ENCODE measurements at places on chromosomes 1 and 21.

- no peak for DNase-seq
Measured at GRCh38 chr1:165449131-165449530, 4.2 kb upstream of the RXRG start.

DNA sequence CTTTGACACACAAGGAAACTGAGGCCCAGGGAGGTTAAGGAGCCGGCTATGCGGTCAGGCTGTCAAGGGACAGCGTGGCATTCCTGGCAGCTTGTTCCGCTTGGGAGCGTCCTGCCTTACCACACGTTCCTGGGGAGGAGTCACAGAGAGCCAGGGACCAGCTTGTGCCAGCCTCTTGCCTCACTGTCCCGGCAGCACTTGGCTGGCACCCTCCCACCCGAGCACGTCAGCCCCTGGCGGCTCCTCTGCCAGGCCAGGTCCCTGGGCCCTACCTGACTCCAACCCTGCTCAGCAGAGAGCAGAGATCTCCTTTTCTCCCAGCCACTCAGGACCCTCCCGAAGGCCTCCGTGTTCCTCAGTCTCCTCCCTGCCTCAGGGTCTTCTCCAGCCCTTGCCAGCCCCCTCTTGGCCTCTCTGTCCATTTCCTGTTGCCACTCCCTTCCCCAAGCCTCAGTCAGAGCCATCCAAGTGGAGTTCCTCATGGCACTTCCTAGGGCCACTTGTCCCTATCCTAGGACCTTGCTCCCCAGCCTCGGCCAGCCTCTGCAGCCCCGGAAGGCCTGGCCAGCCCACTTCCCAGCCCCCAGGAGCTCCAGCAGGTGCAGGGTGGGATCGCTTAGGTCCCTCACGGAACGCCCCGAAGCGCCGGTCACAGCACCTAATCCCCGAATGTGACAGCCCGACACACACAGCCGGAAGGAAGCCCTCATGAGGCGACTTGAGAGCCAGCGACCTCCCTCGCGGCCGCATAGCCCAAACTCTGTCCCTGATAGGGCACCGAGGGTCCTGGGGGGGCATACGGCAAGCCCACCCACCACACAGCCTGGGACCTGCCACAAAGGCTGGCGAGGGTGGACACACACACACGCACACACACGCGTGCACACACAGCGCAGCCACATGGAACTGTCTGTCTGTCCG, 130.3 kb downstream of the CASZ1 start:
- no peak for DNase-seq

GRCh38 chr1:203305809-203306088, 430 bp downstream of the BTG2 start:
- no peak for DNase-seq

DNA sequence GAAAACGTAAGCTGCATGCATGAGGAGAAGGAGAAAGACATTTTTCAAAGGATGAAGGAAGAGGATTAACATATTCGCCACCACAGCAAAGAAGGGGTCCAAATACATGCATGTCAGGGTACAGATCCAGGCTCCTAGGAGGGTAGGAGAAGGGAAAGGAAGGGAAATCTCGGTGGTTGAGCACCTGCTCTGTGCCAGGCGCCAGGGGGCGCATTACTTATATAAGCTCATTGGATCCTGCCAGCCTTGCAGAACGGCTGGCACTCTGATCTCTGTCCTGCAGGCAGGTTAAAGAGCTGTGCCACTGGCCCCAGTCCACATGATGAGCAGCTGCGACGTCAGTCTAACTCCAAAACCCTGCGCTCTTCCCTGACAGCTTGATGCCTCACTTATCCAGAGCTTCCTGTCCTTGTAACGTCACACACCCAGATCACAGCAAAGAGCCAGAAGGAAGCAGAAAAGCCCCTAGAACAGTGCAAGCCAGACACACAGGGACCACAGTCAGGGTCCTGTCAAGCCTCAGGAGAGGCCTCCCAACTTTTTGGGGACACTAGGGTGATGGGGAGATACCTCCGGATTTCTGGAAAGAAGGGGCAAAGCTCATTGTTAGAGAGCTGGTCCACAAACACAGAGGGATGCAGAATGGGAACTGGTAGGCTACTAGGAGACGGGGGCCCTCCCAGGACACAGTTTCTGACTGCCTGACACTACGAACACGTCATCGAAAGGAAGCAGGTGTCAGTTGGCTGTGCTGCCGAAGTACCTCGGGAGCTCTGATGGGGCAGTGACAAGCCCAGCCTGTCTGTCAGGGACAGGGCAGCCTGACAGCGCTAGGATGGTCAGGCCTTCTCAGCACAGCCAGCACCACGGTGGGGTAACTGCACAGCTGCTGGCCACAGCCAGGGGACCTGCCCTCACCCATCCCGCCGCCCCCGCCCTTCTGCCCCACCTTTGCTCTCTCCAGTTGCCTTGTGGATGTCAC, 99.1 kb downstream of the BEND5 start:
- peak; percentile 78 for DNase-seq

- DNase-seq = no peak
Measured at GRCh38 chr1:196063952-196064351, 544.3 kb downstream of the KCNT2 start.

- peak; percentile 51 for DNase-seq
Measured at GRCh38 chr1:227234998-227235405, 83.3 kb downstream of the CDC42BPA start.

DNA sequence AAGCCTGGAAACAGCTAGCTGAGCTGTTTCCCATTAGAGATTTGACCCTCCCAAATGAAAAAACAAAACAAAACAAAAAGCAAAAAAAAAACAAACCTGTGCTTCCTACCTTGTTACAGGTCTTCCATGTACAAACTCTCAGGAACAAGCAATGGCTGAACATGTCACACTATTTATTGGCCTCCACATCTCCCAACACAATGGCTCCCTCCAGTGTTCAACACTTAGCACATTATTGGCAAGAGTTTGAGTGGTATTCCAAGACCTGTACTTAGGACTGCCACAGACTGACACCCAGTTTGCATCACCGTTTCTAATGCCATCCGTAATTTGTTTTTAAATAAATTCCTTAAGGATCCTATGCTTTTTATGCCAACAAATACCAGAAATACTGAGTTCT, 195.0 kb upstream of the OLFM3 start:
- DNase-seq = peak; percentile 55

- no peak for DNase-seq
Measured at GRCh38 chr1:27787895-27788294, 14.9 kb downstream of the STX12 start.

DNA sequence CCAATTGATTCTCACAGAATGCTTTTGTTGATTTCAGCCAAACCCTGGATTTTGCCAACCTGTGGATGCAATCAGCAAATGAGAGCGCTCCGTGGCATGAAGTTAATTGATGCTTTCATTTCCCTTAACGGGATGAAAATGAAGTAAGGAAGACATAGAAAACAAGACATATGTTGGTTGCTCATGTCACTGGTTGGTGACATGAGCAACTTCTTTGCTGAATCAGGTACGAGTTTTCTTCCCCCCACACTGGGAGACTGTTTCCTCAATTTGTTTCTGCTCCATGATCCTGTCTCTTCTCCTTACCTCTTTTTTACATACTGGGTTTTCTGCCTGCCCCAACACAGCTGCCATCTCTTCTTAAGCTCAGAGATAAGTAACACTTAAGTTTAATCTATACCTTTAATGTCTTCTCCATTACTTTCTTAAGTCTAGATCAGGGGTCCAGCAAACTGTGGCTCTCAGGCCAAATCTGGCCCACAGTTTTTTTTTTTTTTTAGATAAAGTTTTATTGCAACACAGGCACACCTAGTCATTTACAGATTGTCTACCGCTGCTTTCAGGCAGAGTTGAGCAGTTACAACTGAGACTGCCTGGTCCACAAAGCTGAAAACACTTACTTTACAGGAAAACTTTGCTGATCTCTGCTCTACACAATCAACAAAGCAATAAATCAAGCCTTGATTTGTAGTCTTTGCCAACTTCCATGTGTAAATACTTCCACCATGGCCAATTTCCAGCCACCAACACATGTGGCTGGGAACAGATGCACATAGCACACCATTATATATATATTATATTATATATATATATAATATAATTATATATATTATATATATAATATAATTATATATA, 13.3 kb downstream of the GPR157 start:
- peak; percentile 35 for DNase-seq

- DNase-seq = no peak
Measured at GRCh38 chr1:98732985-98733781, 71.7 kb downstream of the SNX7 start.

GRCh38 chr1:245058436-245058835, 96.3 kb upstream of the KIF26B start:
- no peak for DNase-seq

GRCh38 chr1:224828691-224829090, 100.8 kb upstream of the DNAH14 start:
- DNase-seq = no peak

DNA sequence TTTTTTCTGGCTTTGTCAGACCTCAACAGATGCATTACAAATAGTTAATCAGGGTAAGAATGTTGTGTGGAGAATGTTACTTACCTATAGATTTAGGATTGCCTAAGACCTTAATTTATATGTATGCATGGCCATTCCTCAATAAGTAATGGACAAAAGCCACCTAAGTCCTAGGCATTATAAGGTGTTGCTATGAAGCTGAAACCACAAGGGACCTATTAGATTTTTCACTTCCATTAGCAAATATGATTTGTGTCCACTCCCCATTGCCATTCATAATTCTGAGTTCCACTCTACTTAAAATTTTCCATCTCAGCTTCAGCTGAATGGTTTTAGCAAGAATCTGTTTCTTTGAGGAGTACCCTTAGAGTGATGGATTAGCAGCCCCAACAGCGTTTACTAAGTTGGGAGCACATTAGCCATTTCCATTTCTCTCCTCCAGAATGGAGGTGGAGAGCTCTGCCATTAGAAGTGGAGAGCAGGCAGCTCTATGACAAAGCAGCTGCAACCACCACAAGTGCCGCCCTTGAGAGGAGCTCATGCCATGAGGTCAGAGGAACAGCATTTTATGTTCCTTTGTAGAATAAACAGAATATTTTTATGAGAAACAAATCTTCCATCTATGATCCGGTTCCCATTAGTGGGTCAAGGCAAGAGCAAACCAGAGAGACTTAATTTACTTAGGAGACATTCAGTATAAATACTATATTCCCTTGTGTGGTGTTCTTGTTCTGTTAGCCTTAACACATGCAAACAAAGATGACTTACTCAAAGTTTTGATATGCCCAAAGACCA, 28.9 kb upstream of the C1orf87 start:
- no peak for DNase-seq

- peak; percentile 35 for DNase-seq
Measured at GRCh38 chr1:51336004-51336403, 5.6 kb upstream of the TTC39A start.

DNA sequence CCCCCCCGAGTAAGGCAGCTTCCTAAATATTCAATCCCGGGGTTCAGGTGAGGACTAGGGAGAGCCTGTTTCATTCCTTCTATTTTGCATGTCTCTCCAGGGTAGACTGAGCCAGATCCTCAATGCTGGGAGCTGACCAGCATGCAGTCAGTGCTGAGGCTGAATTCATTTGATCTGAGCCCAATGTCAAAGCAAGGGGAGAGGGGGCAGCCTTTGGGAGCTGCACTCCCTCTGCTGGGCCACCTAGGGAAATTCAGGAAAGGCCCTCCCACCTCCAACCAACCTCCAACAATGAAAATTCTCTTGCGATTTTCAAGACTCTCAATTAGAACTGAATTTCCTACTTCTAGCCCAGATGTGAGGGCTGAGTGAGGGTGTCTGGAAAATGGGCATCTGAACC, 371.2 kb downstream of the NPHP4 start:
- DNase-seq = peak; percentile 67

DNA sequence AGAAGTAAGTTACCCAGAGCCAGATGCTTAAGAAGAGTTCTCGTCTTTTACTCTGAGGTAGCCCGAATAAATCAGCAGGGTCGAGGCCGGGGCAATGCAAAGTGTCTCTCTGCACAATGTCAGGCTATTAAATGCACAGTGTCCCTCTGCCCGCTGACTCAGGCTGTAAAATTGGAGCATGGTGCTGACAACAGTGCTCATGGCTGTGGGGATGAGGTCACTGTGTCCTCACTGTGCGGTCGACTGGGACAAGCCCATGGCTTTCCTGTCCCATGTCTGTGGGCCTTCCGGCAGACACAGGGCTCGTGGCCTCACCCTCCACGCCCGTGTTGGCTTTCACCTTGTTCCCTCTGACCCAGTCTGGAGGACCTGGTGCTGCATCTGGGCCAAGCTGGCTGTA, 14.6 kb upstream of the SLC2A1 start:
- DNase-seq = no peak

GRCh38 chr1:178122283-178122682, 28.4 kb downstream of the RASAL2 start:
- DNase-seq = no peak

- DNase-seq = no peak
Measured at GRCh38 chr1:39646232-39647081, 7.0 kb upstream of the HEYL start.

GRCh38 chr1:174999936-175000696, at the start of gene CACYBP:
Gene CACYBP, plus strand, starts transcription at chr1:174999947. Its CDS starts 234 bp downstream, at chr1:175000181.
- peak; percentile 75 for DNase-seq

DNA sequence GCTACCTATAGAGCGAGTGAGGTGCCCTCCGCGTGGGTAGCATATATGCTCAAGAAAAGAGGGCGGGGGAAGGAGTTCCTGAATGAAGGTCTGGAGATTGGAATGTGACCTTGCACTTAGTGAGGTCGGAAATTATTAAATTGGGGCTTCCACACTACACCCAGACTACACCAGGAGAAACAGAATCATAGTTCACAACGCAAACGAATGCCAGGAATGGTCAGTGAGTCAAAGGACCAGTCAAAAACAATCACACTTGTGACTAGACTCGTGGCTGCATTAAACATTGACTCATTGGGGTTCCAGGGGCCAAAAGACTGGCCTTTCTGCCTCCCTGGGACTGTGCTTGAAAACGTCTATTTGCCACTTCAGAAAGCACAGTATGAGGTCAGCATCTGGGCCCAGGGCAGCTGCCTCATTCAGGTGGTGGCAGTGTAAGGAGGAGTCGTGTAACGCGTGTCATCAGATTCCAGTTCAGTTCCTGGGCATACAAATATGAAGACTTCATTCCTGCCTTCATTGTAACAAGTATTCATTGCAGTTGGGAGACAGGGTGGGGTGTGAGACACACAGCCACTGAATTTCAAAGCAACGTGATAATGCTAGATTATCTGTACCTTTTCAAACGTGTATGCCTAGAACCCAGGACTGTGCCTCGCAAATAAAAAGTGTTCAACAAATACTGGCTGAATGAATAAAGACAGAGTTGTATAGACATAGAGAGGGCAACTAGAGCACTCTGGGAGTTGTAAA, at the start of gene YOD1:
Gene YOD1 (minus strand): TSS at position 18 of the 753 bp plus-strand sequence. CDS start 178 bp downstream, outside the sequence.
- no peak for DNase-seq

DNA sequence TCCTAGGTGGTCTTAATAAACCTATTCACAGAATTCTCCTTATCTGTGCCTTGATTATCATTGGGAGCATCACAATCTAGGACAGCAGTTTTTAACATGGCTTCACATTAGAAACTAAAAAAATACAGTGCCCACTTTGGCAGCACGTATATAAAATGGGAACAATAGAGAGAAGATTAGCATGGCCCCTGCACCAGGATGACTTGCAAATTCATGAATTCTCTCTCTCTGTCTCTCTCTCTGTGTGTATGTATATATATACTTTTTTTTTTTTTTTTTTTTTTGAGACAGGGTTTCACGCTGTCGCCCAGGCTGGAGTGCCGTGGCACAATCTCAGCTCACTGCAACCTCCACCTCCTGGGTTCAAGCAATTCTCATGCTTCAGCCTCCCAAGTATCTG, 6.2 kb upstream of the PPP1R8 start:
- no peak for DNase-seq

GRCh38 chr1:80113168-80114038, 1106.9 kb upstream of the ADGRL4 start:
- DNase-seq = no peak

- no peak for DNase-seq
Measured at GRCh38 chr21:16047904-16048303, 318.1 kb downstream of the USP25 start.

Measured in NCI-H1417 (cell line).